ENCODE measurements at places on chromosomes 7 and 10.

GRCh38 chr10:3867454-3868270 is 82.7 kb upstream of the KLF6 start:
- DNase-seq: no peak

DNA sequence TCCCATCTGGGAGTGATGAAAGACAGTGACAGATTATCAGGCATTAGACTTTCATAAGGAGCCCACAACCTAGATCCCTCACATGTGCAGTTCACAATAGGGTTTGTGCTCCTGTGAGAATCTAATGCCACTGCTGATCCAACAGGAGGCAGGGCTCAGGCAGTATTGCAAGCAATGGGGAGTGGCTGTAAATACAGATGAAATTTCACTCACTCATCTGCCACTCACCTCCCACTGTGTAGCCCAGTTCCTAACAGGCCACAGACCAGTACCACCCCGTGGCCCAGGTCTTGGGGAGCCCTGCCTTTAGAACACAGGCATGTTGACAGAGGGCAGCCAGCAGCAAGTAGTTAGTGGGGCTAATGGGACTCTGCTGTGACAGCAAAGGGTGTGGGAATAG is 137.3 kb upstream of the NANOS1 start:
- DNase-seq: no peak

- no peak for DNase-seq
Observed at GRCh38 chr7:85230623-85231022, 43.8 kb upstream of the SEMA3D start.

GRCh38 chr10:122939856-122940543 is 14.0 kb downstream of the C10orf88 start:
- DNase-seq: peak; percentile 85

- no peak for DNase-seq
Observed at GRCh38 chr10:75079436-75080083, 31.9 kb upstream of the SAMD8 start.

DNA sequence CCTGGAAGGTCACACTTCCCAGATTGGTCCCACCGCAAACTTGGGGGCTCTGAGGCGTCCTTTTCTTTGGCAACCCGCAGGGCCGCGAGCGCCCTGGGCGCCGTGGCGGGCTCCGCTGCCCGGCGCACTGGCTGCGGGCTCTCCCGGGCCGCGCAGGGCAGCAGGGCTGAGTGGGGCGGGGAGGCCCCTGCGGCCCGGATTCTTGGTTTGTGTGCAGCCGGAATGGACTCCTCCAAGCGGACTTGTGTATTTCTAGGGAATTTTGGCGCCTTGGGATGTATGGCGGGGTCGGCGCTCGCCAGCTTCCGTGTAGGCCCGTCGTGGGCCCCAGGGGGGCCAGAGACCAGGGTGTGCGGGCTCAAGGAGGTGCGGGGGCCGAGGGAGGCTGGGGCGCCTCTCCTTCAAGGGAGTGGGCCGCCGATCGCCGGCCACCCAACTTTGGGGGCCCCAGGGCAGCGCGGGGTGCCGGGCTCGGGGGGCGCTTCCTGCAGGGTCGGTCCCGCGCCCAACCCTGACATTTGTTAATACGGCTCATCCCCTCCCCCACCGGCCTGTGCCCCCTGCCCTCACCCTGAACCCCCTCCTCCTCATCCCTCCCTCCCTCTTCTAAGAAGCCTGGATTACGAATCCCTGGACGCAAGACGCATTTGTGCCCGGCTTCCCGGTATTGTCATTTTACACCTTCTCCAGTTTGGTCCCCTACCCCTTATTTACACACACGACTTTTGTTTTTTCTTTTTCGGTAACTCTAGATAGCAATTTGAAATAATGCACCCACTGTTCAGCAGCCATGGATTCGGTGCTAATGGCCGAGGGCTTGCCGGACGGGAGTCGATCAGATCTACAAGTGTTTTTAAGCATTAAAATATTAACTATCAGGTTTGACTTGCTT is 2.5 kb downstream of the TCF7L2 start:
- DNase-seq: no peak

- DNase-seq: peak; percentile 79
Observed at GRCh38 chr7:40232242-40232893, 97.6 kb downstream of the SUGCT start.

GRCh38 chr10:93656155-93656554 is 43.8 kb downstream of the PDE6C start:
- DNase-seq: no peak

DNA sequence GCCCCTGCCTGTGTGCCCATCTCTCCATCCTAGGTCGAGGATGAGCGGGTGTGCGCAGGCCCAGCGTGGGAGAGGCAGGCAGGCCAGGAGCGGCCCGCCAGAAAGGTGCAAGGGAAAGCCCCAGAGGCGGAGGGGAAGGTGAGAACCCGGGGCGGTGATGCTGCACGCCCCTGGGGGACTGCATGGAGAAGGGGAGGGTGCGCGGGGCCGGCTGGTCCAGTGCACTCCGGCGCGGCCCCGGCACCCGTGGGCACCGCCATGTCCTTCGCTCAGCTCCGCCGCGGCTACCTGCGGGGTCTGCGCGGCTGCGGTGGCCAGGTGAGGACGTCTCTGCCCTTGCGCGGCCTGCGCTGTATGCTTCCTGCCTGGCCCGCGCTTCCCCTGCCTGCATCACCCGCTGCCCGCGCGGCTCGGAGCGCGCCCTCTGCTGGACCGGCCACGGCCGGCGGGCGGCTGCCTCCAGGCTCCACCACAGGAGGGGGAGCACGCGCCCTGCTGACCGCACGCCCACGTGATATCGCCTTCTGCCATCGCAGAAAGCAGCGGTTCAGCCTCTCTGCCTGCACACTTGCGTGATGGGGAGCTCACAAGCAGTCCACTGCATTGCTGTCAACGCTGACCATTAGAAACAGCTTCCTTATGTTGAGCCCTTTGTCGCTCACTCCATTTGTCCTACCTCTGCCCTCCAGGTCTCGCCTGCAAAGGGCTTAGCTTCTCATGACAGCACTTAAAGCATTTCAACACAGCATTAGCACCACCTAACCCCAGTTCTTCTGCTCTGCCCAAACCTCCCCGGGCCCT is 73.9 kb downstream of the CXCL12 start:
- peak; percentile 77 for DNase-seq

DNA sequence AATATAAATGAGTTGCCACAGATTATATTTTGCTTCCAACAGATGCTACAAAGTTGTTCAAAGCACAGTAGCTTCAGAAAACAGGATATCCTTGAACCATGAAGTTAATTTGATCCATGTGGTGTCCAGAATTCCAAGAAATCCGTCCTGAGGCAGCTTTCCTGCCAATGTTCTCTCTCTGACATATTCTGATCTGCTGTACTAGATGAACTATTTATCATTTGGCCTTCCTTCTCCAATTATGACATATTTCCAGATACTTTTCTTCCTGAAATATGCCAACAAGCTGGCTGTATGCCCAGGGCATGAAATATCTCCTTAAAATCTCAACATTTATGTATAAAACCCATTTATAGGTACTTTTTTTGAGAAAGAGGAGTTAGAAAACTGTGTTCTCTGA is 141.1 kb downstream of the SPAG6 start:
- DNase-seq: peak; percentile 56

DNA sequence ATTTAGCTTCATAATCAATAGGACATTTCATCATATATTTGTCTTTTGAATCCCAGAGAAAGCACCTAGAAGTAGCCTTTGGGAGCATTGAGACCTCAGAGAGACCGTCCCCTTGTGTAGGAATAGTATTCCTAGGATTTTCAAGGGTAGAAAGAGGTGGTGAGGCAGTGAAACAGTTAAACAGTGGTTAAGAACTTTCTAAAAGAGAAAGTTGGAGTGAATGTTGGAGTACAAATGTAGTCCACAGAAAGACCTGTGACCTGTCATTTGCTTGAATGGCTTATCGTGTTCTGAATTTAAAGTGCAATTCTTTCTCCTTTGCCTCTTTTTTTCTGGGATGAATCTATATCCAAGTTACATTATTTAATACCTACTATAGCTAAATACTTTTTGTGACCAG is 30.0 kb downstream of the GBF1 start:
- DNase-seq: no peak

GRCh38 chr10:130862626-130863025 is 448.9 kb downstream of the TCERG1L start:
- no peak for DNase-seq

GRCh38 chr10:110221044-110221720 is 13.8 kb downstream of the MXI1 start:
- no peak for DNase-seq

GRCh38 chr10:92598321-92598720 is 5.4 kb downstream of the KIF11 start:
- peak; percentile 72 for DNase-seq

DNA sequence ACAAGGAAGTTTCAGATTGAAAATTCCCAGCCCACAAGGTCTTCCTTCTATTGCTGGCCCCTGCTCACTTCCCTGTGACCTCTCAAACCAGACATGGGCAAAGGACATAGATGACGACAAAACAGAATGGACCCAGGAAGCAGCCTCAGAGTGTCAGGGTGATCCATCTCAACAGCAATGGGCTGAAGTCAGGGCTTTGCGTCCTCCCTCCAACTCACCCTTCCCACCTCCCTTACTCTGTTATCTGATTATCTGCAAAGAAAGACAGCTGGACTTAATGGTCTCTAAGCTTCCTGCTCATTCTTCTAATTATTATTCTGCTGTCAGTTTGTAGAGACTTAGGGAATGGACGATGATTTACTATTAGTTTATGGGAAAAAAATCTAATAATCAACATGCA is 115.9 kb downstream of the PIP4K2A start:
- DNase-seq: no peak
